Stimulated activated CD8-positive, alpha-beta memory T cell treated with anti-CD3 and anti-CD28 coated beads, Interleukin-2, amount 100 ng/mL, for 1 hour (primary cell): ENCODE measurements at places on chromosomes 7 and 10.

GRCh38 chr7:151420144-151420543 lies 10.3 kb upstream of the WDR86 start:
- DNase-seq, result no peak

DNA sequence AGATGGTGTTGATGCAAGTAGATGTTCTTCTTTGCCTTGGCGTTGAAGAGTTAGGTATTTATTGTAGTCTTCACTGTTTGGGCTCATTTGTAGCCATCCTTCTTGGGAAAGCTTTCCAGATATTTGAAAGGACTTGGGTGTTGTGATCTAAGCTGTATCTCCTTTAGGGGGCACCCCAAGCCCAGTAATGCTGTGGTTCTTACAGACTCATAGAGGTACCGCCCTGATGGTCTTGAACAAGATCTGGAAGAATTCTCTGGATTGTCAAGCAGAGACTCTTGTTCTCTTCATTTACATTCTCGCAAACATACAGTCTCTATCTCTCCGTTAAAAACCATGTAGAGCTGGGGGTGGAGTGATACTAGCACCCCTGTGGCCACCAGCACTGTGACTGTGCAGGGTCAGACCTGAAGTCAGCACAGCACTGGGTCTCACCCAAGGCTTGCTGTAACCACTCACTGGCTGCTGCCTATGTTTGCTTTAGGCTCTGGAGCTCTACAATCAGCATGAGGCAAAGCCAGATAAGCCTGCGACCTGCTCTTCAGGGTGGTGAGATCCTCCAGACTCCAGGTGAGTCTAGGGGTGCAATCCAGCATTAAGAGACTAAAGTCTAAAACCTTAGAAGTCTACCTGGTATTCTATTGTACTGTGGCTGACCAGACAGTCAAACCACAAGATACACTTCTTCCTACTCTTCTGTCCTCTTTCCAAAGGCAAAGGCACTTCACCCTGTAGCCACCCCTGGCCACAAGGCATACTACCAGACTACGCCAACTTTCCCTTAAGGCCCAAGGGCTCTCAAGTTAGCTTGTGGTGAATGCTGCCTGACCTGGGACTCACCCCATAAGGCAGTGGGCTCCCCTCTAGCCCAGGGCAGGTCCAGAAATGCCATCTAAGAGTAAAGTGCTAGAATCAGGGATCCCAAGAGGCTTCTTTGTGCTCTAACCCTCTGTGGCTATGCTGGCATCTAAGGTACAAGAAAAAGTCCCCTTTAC lies 209.7 kb upstream of the TMEM196 start:
- no peak for DNase-seq

GRCh38 chr7:80681272-80681885 lies 42.9 kb downstream of the CD36 start:
- DNase-seq, result no peak

- DNase-seq, result peak; percentile 16
Observed at GRCh38 chr10:114821915-114822443, 399 bp downstream of the FHIP2A start.

DNA sequence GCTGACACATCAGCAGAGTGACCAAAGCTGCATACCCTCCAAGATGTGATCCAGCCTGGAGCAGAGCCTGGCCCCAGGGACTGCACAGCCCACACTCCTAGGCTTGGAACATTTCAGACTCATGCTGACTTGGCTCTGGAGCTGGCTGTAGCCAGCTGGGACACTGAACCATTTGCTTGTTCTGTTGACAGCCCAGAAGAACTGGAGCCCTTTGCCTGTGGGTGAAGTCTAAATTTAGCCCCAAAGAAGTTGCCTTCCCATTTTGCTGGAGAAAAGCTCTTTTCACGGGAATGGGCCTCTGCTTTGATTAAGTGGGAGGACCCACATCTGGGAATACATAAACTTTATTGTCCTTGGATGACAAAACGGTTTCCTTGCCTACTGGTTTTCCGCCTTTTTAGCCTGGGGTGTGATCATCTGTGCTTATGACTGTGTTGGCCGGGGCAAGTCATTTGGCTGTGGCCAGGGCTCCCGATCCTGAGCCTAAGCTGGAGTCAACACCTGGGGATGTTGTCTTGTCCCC lies 186.2 kb upstream of the BMPER start:
- DNase-seq, result no peak

DNA sequence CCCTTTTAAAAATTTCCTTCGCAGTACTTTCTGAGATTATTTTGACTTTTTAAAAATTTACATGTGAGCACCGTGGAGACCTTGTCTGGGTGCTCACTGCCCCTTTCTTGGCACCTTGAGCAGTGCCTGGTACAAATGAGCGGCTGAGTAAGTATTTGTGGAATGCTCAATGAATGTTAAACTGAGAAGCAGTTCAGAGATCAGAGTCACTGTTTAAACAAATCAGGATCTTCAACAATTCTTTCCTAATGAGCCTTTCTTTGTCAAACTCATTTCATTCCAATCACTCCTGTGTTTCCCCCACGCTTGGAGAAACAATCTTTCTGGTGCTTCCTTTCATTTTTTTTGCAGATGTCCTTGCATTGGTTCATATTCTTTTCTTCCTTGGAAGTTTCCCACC lies 611.3 kb upstream of the GALNT17 start:
- no peak for DNase-seq

DNA sequence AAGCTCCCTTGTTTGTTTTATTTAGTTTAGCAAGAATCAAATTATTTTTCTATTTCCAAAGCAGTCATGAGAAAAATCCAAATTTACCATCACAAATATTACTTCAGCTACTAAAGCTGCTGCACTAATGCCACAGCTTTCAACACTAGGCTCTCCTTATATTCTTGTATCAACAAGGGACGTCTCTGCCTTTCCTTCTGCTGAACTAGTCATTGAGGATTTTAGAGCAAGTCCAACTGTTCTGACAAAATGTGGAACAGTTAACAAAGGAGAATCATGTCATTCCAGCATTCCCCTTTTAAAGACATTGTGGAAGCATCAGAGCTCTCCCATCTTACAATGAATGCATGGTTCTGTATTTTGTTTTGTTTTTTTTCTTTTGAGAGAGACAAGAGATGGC lies 28.6 kb downstream of the FAM13C start:
- DNase-seq, result no peak
